ENCODE measurements at places on chromosomes 4 and X.

GRCh38 chrX:154396973-154397887 is 947 bp upstream of the RPL10 start:
- DNase-seq: no peak

- no peak for DNase-seq
Observed at GRCh38 chr4:38663090-38663800, 754 bp upstream of the KLF3 start.

DNA sequence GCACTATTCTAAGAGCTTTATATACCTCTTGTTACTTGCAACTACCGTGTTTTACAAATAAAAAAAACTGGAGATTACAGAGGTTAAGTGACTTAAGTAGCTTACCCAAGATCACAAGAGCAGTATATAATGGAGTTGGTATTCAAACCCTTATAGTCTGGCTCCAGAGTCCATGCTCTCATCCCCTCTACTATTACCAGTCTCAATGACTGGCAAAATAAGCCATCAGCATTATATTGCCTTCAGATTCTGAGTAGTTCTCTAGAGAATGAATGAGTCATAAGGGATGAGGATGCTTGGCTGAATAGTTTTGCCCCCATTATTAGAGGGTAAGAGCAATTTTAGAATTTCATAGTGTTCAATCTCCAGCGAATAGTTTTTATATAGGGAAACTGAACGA is 170.1 kb upstream of the ATOH1 start:
- no peak for DNase-seq

- DNase-seq: no peak
Observed at GRCh38 chr4:26607776-26608175, 23.9 kb downstream of the TBC1D19 start.

DNA sequence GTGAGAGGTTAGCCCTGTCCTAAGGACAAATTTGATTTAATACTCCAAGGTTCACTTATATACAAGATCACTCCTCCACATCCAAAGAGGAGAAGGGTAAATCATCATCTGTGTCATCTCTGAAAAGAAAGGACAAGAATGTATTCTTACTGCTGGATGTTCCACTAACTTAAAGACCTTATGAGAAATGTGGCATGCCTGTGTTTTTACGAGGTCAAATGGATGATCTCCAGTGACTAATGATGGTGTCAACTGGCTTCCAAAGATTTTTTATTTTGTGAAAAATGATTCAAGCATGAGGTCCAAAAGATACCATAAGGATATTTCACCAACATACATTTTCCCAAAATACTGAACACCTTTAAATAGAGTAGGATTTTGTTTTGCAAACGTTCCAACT is 143.4 kb downstream of the PTCHD1 start:
- DNase-seq: no peak

GRCh38 chrX:18664947-18665346 is 7.0 kb downstream of the RS1 start:
- no peak for DNase-seq

GRCh38 chr4:157221426-157221894 is 932 bp downstream of the GRIA2 start:
- no peak for DNase-seq

DNA sequence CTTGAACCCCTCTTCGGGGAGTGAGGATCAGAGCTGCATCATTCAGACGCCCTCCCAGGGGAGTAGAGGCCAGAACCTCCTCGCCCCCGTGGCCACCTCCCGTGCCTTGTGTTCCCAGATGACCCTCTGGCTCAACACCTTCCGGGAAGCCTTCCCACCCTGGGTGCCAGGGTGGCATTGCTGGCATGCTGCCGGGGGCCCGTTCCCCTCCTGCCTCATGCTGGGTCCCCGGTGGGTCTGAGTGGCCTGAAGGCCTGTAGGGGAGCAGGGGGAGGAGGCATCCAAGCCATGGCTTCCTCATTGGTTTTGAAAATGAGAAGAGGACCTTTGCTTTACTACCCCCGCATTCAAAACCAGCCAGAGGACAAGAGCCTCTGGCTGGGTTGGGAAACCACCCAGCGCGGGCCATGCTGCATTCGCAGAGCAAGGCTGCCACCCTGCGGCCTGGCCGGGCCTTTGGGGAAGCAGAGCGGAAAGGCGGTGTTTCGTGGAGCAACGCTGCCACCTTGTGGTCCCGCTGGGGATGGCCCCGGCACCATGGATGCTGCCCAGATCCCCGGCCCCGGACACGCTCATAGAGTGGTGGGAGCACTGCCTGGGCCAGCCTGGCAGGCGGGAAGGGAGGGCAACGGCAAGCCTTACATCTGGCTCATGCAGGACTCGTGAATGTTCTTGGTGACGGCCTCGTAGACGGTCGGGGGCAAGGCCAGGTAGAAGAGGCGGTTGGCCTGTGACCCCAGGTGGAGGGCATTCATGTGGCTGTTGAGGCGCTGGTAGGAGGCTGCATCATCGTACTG is 11.9 kb downstream of the G6PD start:
- DNase-seq: peak; percentile 75

DNA sequence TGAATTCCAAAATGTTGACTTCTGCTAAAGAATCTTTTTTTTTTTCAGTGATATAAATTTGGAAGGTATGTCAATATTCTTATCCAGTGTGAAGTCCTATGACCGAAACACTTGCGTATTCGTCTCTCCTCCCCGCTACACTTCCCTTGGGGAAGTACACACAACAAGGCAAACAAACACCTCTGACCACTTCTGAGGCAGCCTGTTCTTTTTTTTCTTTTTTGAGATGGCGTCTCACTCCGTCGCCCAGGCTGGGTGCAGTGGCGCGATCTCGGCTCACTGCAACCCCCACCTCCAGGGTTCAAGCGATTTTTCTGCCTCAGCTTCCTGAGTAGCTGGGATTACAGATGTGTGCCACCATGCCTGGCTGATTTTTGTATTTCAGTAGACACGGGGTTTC is 78.1 kb upstream of the DHRSX start:
- DNase-seq: no peak

DNA sequence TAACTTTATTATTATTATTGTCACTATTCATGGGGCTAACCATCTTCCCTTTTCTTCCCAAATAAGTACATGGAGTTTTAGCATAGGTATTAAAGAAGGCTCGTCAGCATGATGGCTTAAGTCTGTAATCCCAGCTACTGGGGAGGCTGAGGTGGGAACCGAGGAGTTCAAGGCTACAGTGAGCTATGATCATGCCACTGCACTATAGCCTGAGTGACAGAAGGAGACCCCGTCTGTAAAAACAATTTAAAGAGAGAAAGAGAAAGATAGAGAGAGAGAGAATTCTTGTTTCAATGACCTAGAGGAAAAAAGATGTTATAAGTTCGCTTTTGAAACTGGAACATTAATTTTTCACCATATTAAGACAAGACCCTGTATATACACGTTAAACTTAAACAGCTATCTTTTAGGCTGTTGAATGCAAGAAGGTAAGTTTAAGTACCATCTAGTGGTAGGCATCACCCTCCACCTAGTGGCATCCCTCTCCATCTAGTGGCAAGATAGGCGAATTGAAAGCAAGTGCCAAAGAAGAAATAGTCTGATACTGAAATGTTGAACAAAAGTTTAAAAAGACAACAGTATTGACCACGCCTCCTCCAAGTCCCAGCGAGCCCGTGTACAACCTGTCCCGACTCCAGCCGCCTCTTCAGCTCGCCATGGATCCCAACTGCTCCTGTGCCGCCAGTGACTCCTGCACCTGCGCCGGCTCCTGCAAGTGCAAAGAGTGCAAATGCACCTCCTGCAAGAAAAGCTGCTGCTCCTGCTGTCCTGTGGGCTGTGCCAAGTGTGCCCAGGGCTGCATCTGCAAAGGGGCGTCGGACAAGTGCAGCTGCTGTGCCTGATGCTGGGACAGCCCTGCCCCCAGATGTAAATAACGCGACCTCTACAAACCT is 26.0 kb upstream of the YTHDC1 start:
- DNase-seq: peak; percentile 15

DNA sequence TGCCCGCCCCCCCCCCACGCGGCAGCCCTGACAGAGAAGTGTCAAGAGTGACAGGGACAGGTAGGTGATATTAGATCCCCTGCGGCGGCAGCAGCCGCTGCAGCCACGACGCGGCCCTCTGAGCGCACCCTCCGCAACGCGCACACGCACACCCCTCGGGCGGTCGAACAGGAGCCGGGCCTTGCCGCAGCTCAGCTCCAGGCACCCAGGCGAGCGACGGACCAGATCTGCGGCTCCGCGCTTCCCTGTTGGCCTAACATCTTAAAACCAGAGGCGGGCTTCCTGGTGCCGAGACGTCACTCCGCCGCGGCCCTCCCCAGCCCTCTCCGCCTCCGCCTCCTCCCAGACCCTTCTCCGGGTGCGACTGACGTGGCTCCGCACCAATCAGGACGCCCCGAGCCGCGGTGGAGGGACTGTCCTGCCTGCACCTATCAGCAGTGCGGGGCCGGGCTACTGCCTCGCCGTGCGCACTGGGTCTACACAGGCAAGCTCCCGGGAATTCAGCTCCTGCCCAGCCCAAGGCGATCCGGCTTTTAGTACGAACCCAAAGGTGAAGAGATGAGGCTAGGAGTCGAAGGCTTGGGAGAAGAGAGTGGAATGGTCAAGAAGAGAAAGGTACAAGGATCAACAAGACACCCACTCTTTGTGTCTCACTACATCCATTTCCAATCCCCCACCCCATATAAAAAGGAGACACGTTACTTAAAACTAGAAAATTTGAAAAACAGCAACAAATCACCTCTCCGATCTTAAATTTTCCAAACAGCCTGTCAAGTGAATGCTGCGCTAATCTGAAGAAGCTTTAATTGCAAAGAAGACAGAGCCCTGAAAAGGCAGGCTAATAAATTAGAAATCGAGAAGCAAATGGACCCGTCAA is at the start of gene PITX2:
Gene PITX2 (minus strand): TSS at position 237 of the 877 bp plus-strand sequence. CDS start 617 bp downstream, outside the sequence.
- DNase-seq: no peak

DNA sequence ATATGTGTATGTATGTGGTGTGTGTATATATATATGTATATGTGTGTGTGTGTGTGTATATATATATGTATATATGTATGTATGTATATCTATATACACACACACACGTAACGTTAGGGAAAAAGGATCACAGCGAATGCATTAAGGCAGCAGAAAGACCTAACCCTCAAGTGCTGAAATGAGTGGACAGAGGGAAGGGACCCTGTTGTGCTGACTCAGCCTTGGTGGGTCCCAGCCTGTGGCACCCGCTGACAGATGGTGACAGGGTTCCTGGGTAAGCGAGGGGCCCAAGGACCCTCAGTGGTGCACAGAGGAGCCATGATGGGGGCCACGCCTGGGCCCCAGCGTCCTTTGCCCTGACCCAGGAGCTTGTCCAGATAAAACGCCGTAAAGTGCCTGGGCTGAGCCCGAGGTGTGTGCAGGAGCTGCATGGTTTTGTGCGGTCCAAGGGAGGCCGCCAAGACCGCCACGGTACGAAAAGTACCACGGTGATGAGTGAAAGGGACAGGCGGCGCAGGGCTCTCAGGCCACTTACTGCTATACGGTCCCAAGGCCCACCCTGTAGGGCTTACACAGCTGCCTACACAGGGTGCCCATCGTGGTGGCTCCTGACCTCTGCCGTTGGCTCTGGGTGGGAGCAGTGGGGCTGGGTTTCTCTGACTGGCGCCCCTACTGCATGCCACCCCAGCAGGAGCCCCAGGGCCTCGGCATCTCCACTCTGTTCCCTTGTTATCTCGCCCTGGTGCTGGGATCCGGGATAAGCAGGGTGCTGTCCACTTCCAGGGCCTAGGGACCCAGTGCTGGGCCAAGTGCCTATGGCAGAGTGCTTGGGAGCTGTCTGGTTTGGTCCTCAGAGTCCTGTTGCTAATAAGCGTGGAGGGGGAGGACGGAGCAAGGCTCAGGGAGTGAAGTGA is 10.0 kb downstream of the SH3BP2 start:
- DNase-seq: no peak

- no peak for DNase-seq
Observed at GRCh38 chr4:92864096-92864495, 560.3 kb downstream of the GRID2 start.

DNA sequence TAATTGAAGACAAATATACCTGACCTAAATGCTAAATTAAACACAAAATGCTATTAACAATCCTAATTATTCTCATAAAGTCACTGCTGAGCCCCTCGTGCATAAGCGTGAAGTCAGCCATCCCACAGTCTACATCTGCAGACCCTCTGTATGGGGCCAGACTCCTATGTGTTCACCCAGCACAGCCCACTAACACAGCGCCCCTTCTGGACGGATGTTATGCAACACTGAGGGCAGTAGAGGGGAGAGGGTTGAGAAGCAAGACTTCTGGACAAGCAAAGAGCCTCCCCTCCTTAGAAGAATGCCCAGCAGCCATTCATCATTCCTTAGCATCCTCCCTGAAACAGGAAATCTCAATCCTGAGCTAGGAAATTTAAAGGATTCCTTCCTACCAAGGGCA is 7.9 kb downstream of the TRPC3 start:
- no peak for DNase-seq

DNA sequence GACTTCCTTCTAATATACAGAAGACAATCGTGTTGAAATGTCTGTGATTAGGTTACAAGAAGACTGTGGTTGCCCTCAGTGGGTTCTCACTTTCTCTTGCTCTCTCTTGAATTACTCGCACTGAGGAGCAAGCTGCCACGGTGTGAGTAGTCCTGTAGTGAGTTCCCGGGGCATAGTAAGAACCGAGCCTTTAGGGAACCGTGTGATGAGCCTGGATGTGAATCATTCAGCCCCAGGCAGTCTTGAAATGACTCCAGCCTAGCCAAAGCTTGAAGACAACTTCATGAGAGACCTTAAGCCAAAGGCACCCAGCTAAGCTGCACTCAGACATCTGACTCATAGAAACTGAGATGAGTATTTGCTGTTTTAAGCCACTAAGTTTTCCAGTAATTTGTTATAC is 292.7 kb downstream of the SPOCK3 start:
- no peak for DNase-seq

- DNase-seq: no peak
Observed at GRCh38 chr4:85952972-85953650, 406.7 kb downstream of the MAPK10 start.

- DNase-seq: no peak
Observed at GRCh38 chrX:106035064-106035463, 3.5 kb downstream of the SERPINA7 start.

DNA sequence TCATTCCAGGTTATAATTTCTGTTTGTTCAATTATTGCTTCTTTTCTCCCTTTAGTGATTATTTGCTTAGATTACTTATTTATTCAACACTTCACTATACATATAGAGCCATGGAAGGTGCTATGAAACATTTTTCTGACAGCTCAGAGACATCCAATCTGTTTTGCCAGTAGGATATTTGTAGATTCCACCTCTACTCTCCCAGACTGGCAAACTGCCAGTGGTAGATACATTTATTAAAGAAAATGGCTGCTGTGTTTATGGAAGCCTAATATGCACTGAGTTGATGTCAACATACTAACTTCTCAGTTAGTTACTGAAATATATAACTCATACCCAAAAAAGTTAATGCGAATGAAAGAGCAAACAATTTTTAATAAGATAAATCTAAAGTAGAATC is 348.6 kb downstream of the TRAM1L1 start:
- no peak for DNase-seq

- DNase-seq: no peak
Observed at GRCh38 chrX:16488959-16489358, 161.0 kb upstream of the S100G start.

DNA sequence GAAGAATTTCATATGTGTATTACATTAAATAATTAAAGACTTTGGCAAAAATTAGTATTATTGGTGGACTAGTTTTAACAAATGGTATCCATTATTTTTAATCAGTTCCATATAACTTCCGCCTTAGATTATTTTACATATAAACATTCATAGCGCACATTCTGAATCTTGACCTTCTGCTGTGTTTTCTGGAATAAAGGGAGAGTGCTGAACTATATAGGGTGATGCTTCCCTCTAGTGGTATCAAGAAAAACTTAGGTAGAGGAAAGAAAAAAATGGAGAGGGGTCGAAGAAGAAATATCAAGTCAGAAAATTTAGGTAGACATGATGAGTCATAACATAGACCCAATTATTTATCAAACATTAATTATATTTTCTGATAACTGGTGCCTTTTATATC is 155.6 kb upstream of the PACRGL start:
- no peak for DNase-seq

Measured in stimulated activated CD8-positive, alpha-beta memory T cell treated with anti-CD3 and anti-CD28 coated beads, Interleukin-4, amount 100 ng/mL, for 1 hour (primary cell).